ENCODE measurements at places on chromosomes 1 and 21. TPM values are rescaled to one million over a fixed set of nuclear protein-coding genes. Genes with fewer than 3 reads are reported as not detected.

The PLCH2 gene
- total RNA-seq = 0.40 TPM

The FCRL6 gene
- total RNA-seq = not detected

The CKS1B gene
- 345 TPM for total RNA-seq

The MPL gene
- total RNA-seq = 0.16 TPM

The PERM1 gene
- 0.11 TPM for total RNA-seq

The GRHL3 gene
- total RNA-seq = 0.76 TPM

The SEC22B gene
- 8.3 TPM for total RNA-seq

The VASH2 gene
- total RNA-seq = 3.0 TPM

The SLC45A1 gene
- 11.3 TPM for total RNA-seq

The PCNX2 gene
- total RNA-seq = 9.3 TPM

The LCK gene
- total RNA-seq = 0.06 TPM

The TRPM2 gene
- 8.3 TPM for total RNA-seq

The KIF21B gene
- total RNA-seq = 1.8 TPM

The SCCPDH gene
- total RNA-seq = 43.4 TPM

The DCST1 gene
- total RNA-seq = 0.05 TPM

The GIPC2 gene
- 0.05 TPM for total RNA-seq

The AQP10 gene
- total RNA-seq = not detected

The LEMD1 gene
- not detected for total RNA-seq

The SLC30A1 gene
- total RNA-seq = 20.0 TPM

The ATP1A4 gene
- not detected for total RNA-seq

The FAM72A gene
- total RNA-seq = 10.2 TPM

The CRNN gene
- not detected for total RNA-seq

The VPS13D gene
- 7.8 TPM for total RNA-seq

The OR2T35 gene
- total RNA-seq = not detected

The OLIG1 gene
- not detected for total RNA-seq

The FAM229A gene
- 3.6 TPM for total RNA-seq

The C1QTNF12 gene
- 1.5 TPM for total RNA-seq

The FCGR1A gene
- total RNA-seq = not detected

The HCRTR1 gene
- not detected for total RNA-seq

The FCRL5 gene
- not detected for total RNA-seq

The PLEKHN1 gene
- total RNA-seq = 4.9 TPM

The NR0B2 gene
- total RNA-seq = 0.10 TPM

The FCER1A gene
- not detected for total RNA-seq

The SERPINC1 gene
- total RNA-seq = 0.07 TPM
